Stimulated activated CD8-positive, alpha-beta memory T cell treated with anti-CD3 and anti-CD28 coated beads, Interleukin-7, amount 100 ng/mL, for 48 hours (primary cell): ENCODE measurements at places on chromosomes 4 and X.

DNA sequence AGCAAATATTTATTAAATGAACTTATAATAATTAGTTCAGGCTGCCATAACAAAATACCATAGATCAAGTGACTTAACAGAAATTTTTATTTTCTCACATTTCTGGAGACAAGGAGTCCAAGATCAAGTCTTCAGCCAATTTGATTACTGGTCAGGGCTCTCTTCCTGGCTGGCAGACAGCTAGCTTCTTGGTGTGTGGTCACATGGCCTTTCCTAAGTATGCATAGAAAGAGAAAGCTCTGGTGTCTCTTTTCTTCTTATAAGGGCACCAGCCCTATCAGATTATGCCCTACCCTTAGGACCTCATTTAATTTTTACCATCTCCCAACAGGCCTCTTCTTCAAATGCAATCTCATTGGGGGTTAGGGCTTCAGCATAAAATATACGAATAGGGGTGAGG, 438.5 kb upstream of the INTU start:
- no peak for DNase-seq

GRCh38 chr4:38566806-38567398, 97.1 kb upstream of the KLF3 start:
- no peak for DNase-seq

- DNase-seq = no peak
Observed at GRCh38 chr4:80393246-80393969, 57.9 kb downstream of the CFAP299 start.

DNA sequence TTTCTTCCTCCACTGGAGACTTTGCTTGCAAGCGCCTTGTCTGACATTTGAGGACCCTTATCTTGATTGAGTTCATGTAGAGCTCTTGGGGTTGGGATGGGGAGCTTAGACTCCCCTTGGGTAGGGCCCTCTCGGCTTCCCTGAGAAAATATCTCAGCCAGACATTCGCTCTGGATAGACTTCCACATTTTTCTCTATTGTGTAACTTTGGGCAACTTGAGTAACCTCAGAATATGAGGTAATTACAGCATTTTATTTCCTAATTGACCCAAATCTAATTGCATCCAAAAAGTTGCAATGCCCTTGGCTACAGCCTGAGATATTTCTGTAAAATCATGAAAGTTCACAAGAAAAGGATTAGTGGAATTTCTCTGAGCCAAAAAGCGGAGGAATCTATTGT, 102.8 kb upstream of the MXRA5 start:
- no peak for DNase-seq

GRCh38 chr4:5338531-5338930, 287.3 kb downstream of the STK32B start:
- no peak for DNase-seq

DNA sequence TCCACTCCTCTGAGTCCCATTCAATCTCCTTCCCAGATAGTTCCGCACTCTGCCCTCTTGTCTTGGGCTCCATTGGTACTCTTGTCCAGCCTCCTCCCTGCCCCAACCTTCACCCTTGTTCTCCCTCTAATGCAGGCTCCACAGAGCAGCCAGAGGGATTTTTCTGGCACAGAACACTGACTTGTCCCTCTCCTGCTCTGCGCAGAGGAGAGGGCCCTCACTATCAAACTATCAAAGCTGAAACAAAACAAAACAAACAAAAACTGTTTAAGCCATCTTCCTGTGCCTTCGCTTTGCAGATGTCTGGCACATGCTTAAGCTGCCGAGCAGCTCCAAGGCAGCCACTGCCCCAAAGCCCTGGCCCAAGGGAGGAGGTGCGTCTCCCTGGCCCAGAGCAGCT, 2.9 kb downstream of the CNGA2 start:
- no peak for DNase-seq

DNA sequence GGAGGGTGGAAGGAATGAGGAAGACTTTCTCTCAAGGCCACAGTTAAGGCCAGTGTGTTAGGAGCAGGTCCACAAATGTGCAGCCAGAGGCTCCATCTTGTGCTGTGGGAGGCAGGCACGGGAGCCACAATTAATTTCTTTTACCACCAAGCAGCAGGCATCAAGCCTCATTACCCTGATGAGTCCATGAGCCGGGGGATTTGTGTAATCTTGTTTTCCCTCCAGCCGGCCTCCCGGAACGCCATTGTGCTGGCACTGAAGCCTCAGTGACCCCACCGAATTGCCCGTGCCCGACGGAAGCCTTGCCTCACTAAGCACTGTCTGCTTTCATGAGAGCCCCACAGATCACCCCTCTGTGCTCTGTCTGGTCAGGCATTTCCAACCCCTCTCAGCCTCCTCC, 154.7 kb upstream of the STX18 start:
- DNase-seq = no peak

DNA sequence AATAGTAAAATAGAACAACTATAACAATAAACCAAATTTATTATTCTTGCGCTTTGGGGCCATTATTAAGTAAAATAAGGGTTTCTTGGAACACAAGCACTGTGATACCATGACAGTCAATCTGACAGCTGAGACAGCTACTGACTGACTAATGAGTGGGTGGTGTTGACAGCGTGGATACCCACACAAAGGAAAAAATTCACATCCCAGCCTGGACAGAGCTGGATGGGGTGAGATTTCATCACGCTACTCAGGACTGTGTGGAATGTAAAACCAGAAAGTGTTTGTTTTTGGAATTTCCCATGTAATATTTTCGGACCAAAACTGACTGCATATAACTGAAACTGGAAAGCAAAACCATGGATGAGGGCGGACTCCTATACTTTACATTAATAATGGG, 48.8 kb downstream of the IGFBP7 start:
- no peak for DNase-seq

GRCh38 chr4:155693015-155693663, 26.5 kb downstream of the GUCY1A1 start:
- DNase-seq = no peak

DNA sequence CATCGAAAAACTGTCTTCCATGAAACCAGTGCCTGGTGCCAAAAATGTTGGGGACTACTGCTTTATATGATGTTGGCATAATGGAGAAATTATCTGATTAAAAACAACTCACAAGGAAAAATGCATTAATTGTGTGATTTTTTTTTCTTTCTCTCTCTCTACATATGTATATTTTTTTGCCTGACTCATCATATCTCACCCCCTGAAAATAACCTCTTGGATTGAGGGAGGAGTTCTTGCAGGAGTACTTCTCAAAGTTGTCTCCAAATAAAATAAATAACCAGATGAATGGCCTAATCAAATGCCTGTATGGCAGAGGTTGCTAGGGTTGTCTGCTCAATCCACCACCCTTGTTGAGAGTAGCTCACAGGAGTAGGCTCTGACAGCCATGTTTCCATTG, 19.9 kb upstream of the TNIP3 start:
- DNase-seq = no peak

DNA sequence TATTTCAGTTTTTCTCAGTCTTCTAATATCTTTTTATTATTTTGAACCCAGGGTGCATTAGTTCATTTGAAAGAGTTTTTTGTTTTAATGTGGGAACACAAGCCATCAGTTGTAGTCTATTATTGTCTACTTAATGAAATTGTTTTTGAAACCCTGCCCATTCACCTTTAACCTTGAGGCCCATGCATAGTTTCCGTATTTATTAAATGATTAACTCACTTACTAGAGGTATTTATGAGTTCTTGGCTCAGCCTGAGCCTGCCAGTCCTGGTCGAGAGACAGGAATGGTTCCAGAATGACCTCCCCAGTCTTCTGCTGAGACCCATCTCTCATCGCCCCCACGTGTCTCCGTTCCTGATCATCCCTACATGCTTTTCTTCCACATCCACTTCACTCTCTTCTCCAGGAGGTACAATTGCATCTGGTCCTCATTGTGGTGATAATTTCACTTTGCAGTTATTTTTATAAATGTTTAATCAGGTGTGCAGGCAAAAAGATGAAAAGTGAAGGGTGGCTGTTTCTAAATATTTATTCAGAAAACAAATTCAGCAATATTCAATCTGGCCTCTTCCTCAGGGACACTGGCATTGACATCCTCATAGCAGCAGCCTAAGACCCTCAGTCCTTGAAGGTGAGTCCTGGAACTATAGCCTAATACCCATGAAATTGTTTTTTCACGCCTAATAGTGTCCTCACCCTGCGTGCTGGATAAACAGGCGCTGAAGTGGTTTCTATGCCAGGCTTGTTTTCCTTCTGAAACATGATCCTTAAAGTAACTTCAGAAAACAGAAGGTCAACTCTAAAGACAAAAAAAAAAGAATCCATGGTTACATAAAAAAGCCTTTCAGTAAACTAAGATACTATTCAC, 112.8 kb downstream of the KDR start:
- DNase-seq = no peak

- no peak for DNase-seq
Observed at GRCh38 chrX:119145241-119145653, 17.6 kb upstream of the KIAA1210 start.

DNA sequence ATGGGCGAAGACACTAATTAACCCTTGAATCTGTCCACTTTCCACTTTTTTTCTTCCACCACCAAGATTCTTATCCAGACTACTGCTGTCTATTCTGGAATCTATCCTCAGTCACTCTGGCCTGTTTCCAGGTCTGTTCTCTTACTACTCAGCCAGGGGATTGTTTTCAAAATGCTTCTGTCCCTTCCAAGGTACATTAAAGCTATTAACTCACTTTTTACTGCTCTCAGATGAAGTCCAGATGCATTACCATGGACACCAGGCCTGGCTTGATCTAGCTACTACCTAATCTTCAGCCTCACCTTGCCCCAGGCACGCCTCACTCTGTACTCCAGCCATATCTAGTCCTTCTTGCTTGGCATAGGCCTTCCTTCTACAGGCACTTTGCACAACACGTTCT, 66.4 kb downstream of the GALNT7 start:
- DNase-seq = no peak

GRCh38 chr4:28148221-28148620, 1287.6 kb downstream of the STIM2 start:
- no peak for DNase-seq

DNA sequence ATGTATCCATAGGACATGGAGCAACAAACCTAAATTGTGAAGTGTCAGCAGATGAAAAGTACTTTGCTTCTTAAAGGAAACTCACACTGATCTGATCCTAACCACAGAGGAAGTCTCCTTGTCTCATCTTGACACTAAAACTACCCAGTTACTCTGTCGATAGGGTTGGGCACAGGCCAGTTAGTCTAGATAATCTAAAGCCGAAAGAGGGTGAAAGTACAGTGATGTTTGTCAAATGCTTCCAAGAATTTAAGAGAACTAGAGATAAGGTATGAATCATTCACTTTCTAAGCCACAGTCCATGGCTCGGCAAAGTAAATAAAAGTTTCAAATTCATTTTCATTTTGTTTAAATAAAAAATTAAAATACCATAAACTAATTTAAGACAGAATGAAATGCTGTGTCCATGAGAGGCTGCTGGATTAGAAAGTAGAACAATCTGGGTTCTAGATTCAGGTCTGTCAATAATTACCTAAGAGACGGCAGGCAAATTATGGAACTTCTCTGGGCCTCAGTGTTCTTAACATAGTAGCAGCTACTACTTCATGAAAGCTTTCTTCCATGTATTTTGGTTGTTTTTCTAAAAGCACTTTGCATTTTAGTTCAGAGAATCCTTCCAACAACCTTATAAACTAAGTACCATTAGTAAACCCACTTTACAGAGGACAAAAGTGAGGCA, 176.7 kb downstream of the LDB2 start:
- DNase-seq = no peak

GRCh38 chrX:37646254-37646653, 39.3 kb upstream of the XK start:
- DNase-seq = no peak
